ENCODE measurements at places on chromosomes 12 and 14.

- no peak for DNase-seq
Measured at GRCh38 chr14:104724981-104725771, 1.1 kb downstream of the ADSS1 start.

GRCh38 chr14:32820682-32821081, 118.0 kb upstream of the NPAS3 start:
- DNase-seq: no peak

GRCh38 chr12:10310926-10311720, 3.5 kb downstream of the KLRD1 start:
- no peak for DNase-seq

GRCh38 chr14:79369359-79370332, 841.7 kb downstream of the DIO2 start:
- DNase-seq: no peak

DNA sequence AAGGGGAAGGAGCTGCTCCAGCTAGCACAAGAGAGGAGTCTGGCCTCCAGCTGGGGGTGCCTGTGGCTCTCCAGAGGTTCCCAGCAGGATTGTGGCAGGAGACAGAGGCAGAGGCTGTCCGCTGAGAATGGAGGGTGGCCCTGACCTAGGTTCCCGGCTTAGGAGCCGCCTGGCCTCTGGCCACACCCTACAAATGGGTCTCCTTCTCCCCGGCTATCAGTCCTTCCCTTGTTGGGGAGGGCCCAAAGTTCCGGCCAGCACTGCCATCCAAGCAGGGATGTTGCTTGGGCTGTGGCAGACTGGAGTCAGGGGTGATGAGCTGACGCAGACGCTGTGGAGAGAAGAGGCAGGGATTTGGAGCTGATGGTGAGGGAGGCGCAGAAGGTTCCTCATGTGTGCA, 23.1 kb downstream of the SLC6A12 start:
- no peak for DNase-seq

GRCh38 chr14:67461341-67461985, 27.1 kb downstream of the TMEM229B start:
- DNase-seq: no peak

- no peak for DNase-seq
Measured at GRCh38 chr12:132154341-132154761, 10.1 kb downstream of the NOC4L start.

- DNase-seq: no peak
Measured at GRCh38 chr12:123479442-123480180, 21.7 kb downstream of the SNRNP35 start.

GRCh38 chr12:27244689-27245488, 803 bp downstream of the STK38L start:
- DNase-seq: no peak

DNA sequence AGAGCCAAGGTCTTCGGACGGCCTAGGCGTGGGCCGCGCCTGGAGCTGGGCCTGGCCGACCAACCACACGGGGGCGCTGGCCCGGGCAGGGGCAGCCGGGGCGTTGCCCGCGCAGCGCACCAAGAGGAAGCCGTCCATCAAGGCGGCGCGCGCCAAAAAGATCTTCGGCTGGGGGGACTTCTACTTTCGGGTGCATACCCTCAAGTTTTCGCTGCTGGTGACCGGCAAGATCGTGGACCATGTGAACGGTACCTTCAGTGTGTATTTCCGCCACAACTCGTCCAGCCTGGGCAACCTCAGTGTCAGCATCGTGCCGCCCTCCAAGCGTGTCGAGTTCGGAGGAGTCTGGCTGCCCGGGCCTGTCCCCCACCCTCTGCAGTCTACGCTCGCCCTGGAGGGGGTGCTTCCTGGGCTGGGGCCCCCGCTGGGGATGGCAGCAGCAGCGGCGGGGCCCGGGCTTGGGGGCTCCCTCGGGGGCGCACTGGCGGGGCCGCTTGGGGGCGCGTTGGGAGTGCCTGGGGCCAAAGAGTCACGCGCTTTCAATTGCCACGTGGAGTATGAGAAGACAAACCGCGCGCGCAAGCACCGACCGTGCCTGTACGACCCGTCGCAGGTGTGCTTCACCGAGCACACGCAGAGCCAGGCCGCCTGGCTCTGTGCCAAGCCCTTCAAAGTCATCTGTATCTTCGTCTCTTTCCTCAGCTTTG, 4.4 kb upstream of the SHMT2 start:
- peak; percentile 46 for DNase-seq

DNA sequence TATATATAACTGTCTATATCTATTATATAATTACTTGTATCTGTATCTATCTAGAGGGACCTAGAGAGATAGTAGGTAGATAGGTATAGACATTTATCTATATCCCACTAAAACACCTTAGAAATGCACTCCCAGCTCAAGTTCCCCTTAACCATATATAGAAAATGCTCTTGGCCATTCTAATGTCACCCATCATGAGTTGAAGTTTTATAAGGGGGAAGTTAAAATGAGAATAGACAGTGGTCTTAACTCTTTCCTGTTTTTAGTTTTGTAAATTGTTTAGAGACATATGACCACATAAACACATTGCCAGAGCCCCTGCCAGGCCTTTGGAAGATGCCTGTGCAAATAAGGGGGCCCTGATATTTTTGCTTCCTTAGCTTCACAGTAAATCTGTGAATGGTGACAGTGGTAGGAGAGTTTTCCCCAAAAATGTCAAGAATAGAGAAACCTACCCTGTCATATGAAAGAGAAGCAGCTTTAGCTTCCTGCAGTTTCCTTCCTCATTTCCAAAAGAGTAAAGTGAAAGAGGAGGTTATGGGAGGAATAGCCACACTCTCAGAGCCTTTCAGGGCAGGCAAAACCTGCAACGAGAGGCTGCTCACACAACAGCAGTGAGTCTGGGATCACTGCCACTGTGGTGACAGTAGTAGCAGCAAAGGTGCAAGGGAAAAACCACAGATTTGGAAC, 45.5 kb downstream of the MGST1 start:
- no peak for DNase-seq

DNA sequence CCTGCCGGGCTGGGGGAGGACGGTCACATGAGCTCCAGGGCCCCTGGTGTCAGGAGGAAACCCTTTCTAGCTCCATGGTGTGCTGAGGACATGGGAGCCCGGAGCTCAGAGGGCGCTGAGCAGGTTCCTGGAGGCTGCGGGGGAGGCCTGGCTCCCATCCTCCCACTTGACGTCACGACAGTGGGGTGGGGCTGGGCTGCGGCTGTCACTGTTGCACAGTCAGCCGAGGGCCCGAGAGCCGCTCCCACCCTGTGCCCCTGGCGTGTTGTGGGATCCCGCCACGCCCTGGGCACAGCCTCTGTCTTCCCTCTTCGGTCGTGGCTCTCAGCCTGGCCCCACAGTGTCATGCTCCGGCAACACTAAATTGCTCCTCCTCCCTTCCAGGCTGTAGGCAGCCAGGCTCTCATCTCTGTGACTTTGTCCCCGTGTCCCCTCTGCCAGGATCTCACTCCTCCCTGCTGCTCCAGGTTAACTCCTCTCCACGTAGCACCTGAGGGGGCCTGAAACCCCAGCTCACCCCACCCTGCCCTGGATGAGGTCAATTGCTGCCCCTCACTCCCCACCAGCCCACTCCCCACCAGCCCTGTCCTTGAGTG, 33.0 kb downstream of the BEGAIN start:
- no peak for DNase-seq

DNA sequence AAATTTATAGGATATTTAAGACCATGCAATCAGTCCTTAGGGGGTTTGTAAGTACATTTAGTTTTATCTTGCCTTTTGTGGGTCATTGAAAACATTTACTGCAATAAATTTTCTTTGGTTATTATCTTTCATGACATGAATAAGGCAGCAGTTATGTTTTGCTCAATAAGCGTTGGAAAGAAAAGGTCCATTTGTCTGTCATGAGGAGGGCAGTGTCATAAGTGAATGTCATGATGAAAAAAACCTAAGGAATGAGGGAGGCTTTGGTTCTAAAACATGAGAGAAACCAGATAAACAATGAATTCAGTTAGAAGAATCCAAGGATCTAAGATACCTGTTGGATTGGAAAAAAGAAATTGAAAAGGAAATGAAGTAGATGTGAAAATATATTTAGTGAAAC, 209.4 kb downstream of the NAV3 start:
- no peak for DNase-seq

DNA sequence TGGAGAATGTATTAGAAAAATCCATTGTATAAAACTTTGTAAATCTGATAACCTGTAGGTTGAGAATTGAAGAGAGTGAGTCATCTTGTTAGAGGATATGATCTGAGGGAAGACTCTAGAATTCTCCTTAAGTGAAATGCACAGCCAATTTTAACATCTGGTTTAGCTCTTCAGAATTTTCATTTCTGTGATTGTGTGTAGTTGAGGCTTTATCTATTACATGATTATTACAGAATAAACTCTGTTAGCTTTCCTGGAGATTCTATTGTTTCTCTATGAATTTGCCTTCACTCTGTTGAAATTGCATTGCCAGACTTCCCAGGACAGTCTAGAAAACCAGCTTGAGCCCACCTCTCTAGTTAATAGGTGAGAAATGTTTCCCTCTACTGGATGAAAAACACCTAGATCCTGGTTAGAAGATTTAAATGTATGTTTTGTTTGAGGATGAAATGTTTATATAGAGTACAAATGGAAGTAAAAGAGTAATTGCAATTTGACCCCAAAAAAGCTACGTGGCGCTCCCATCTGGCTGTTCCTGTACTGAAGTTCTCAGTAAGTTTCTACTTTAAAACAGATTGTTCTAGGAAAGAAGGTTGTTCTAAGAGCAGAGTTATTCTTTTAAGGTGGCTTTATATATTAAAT, 2.9 kb downstream of the NUDT4 start:
- DNase-seq: no peak

All from activated CD4-positive, CD25-positive, alpha-beta regulatory T cell (primary cell).